ENCODE measurements at places on chromosomes 7 and 10.
A peak's percentile ranks its signal among the peaks of the same experiment; 100 is the strongest.

DNA sequence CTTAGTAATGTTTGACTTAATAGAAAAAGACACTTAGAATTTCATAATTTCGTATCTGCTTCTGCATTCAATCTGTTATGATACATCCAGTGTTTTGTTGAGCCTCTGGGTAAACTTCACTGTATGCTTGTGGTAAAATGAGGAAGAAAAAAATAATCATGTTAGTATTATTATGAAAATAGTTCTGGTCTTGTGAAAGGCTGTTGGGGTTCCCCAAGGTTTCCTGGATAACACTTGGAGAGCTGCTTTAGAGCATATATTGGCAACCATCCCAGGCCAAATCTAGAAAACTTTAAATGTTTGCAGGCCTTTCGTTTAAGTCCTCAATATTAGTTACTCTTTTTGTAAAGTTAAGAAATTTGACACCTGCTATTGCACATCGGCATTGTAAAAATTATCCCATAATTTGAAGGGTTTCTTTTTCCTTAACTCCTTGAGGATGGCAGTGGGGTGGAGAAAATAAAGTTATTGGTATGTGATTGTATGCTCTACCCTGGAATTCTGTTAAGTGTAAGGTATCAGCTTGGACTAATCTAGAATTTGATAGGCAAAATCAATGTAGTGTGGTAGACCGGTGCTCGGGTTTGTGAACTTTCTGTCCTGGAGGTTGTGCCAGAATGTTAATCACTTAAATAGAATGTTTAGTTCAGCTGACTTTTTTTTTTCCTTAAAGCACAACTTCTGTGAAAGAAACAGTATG lies 54.5 kb downstream of the WAC start:
- no peak for DNase-seq

GRCh38 chr7:141290973-141291372 lies 217.1 kb downstream of the TMEM178B start:
- no peak for DNase-seq

- DNase-seq: no peak
These were observed 10.1 kb downstream of the AQP1 start for GRCh38 chr7:30921540-30922401.

- no peak for DNase-seq
These were observed 82.4 kb downstream of the SHH start for GRCh38 chr7:155729847-155730246.

GRCh38 chr7:114413761-114414155 lies 857 bp upstream of the FOXP2 start:
- no peak for DNase-seq

DNA sequence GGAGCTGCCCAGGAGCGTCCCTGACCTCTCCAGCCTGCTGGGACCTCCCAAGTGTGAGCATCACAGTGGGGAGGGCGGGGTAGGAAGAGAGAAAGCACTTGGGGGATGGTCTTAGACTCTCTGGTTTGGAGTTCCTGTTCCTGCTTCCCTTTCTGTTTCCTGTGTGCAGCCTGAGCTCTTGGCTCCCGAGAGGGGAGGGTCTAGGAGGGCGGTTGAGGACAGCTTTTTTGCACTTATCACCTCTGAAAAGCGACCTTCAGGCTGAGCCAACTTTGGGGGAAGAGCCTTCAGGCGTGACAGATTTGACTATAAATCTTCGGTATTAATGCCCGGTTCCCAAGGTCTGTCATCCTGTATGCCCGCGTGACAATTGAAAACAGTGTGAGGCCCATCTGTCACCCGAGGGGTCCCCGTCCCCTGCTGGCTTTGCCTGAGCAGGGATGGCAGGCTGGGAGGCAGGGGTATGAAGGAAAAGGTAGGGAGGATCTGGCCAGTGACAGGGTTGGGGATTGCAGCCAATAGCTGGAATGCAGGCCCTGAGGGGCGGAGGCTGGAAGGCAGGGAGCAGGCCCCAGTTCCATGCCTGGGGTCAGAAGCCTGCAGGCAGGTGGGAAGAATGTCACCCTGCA lies 78.6 kb downstream of the CDH23 start:
- no peak for DNase-seq

- DNase-seq: peak; percentile 49
These were observed 123.7 kb downstream of the TACC2 start for GRCh38 chr10:122112625-122113160.

- peak; percentile 34 for DNase-seq
These were observed 165.9 kb downstream of the ABCA13 start for GRCh38 chr7:48337012-48337621.

All from SW 1271 (cell line).